Anterior cingulate cortex (tissue), 58 donors: ENCODE measurements at places on chromosomes 11 and 22.

DNA sequence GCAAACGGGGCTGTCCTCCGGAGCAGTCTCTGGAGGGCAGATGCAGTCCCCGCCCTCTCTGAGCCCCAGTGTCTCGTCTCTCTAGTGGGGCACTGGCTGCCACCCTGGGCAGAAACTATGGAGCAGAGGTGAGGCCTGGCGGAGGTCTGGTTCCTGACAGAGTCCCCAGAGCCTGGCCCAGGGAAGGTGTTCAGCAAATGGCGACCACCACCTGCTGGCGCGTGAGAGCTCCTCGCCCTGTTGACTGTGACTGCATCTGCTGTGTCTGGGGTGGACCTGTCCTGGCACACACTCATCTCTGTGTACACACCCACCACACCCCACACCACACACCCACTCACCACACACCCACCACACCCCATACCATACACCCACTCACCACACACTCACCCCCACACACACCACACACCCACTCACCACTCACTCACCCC lies 18.3 kb upstream of the TTLL12 start:
- DNase-seq, result no peak

DNA sequence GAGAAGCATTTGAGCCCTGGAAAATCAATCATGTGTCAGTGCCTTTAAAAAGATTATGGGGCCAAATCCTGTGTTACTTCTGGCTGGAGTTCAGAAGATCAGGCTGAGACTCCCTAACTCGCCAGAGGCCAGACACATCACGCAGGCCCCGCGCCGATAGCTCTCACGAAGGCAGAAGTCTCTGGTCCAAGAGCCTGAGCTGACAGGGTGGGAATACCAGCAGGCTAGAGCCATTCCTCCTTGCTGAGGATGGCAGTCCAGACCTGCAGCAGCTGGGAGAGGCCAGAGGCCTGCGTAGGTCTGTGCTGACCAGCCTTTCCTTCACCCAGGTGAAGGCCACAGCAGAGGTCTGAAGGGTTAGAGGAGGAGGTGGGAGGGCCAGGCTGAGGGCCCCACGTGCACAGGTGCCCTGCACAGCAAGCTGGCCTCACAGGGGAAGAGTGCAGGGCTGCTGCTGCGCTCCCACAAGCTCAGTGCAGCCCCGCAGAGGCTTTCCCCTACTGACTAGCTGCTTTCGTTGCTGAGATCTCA lies 52.9 kb downstream of the ST14 start:
- no peak for DNase-seq

DNA sequence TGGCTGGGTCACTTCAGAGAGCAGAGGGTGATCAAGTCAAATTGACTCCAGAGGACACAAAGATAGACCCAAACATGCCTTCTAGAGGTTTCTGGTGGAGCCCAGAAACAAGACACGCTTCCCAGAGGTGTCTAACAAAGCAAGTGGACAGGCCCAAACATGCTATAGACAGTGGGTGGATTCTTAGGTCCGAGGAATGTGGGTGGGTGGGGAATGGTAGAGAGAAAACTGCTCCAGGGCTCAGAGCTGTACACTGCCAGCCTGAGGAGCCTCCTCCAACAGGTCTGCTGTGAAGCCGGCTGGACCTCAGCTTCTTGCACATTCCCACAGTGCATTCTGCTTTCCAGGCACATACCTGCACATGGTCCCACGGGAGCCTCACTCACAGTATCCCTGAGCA lies 116.8 kb upstream of the NECTIN1 start:
- no peak for DNase-seq

GRCh38 chr11:67486481-67487195 lies 3.8 kb downstream of the AIP start:
- no peak for DNase-seq

- DNase-seq, result no peak
These were observed 48.1 kb upstream of the EIF3D start for GRCh38 chr22:36577019-36577418.

DNA sequence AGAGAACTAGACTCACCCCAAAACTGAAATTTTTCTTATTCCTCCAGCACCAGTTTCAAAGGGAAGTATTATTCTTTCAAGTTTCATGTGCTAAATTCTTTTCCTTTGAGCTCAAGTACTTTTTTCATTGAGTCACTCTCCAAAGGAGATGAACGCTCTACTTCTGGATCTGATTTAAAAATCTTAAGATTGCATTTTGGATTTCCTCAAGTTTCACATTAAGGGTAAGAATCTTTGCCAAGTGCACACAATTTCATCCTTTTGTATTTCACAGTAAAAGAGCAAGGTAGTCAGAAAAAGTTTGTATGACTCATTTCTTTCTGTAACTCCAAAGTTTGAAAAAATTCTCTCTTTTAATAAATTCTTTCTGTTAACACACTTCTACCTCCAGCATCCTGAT lies 435.5 kb downstream of the RAB38 start:
- no peak for DNase-seq

- DNase-seq, result no peak
These were observed 57.8 kb upstream of the ALDH3B2 start for GRCh38 chr11:67732045-67732787.

DNA sequence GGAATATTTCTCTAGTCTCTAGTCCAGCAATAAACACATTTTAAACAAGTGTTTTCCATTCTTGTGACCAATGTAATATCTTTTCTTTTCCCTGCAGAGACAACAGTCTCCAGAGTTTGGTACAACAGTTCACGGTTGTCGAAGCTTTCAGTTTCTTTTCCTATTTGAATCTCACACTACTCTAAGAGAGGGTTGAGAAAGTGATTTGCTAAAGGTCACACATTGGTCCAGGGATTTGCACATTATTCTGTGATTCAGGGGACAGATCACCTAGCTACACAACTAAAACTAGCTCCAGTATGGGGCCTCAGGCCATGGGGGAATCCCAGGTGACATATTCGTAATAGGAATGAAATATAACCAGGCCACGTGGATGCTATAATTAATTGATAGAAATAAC lies 132.5 kb downstream of the HIPK3 start:
- DNase-seq, result no peak

DNA sequence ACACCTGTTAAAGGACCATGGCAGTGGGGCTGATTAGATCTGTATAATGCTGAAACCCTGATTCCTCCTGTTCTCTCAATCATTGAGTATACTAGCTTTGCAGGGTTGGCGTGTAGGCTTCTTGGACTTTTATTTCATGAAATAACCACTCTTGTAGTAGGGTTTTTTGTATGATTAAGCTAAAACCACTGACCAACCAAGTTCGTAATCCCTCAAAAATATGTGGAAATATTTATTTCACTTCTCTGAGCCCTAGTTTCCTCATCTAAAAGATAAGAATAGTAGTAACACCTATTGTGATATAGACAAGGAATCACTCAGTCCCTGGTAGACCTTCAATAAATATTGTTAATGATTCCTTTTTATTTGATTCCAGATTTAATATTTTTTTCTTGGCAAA lies 4.2 kb downstream of the API5 start:
- no peak for DNase-seq

DNA sequence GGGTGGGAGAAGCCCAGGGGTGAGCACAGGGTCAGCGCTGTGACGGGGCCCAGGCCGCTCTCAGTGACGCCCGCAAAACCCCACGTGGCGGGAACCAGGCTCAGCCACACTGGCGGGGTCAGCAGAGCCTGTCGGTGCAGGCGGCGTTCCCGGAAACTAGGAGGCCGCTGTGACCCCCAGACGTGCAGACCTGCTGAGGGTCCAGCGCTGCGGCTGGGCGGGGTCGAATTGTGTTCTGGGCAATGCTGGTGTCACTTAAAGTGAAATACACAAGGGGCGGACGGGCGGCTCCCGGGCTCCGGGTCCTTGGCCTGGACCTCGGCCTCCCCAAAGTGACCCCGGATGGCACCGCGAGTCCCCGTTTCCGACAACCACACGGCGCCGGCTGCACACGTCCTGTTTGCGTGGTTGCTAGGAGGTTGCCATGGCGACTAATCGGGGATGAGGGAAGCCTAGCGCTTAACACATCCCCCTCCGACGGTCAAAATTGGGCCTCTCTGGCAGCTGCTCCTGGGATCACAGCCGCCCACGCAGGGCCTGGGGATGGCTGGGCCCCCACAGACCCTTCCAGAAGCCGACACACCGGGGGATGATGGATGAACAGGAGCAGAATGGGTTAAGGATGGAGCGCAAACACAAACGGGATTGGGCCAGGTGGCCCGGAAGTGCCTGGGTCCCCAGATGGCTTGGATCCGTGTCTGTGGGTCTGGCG lies 81.7 kb upstream of the PRR5 start:
- DNase-seq, result no peak

- no peak for DNase-seq
These were observed 98.2 kb downstream of the MYO18B start for GRCh38 chr22:25840167-25840566.

DNA sequence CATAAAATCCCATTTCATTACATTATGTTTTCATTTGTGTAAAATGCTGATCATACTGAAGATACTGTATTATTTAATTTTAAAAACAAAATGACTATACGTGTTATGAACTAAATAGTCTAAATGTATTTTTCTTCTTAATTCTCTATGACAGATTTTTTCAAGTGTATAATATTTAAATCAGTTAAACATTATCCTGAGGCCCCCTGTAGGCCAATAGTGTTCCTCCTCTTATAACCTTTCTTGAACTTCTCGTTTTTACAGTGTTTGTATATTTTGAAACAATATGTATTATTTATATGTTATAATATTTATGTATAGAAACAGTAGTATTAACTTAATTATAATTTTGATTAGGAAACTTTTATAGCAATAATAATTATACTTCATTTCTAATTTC lies 151.1 kb upstream of the CHORDC1 start:
- no peak for DNase-seq

DNA sequence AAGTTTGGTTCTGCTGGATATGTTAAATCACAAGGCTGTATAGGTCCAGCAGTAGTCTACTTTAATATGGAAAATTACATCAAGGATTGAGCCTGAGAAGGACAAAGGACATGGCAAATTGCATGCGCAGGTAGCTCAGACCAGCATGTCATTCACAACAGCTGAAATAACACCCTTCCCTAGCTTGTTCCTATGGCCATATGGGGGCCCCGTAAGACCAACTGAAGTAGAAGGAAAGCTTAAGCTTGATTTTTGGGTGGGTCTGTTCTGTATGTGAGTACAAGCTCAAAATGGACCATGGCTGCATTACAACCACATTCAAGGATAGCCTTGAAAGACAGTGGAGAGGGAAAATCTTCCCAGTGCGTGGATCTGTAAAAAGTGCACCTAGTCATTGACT lies 20.6 kb upstream of the PDE3B start:
- no peak for DNase-seq

- DNase-seq, result no peak
These were observed 15.3 kb downstream of the TRIM44 start for GRCh38 chr11:35677904-35678303.

- DNase-seq, result no peak
These were observed 8.0 kb downstream of the CSDC2 start for GRCh38 chr22:41568811-41569210.

DNA sequence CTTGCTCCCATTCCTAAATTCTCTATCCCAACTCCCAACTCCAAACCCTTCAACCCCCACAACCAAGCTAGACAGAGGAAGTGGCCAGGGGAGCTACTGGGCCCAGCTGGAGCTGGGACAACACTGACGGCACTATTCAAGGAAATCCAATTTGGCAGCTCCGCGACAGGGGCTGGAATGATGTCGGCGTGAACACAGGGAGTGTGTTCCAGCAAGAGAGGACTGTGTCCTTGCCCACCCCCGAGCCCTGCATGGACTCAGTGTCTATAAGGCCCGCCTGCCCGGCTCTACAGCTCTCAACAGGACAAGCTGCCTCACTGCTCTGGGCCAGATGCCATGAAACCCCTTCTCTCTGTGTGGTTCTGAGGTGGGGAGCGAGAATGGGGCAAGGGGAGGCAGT lies 11.3 kb downstream of the PCSK7 start:
- peak; percentile 60 for DNase-seq

GRCh38 chr11:128462922-128463321 lies 124.4 kb downstream of the ETS1 start:
- no peak for DNase-seq

GRCh38 chr11:77400775-77401449 lies 73.0 kb downstream of the PAK1 start:
- DNase-seq, result no peak

DNA sequence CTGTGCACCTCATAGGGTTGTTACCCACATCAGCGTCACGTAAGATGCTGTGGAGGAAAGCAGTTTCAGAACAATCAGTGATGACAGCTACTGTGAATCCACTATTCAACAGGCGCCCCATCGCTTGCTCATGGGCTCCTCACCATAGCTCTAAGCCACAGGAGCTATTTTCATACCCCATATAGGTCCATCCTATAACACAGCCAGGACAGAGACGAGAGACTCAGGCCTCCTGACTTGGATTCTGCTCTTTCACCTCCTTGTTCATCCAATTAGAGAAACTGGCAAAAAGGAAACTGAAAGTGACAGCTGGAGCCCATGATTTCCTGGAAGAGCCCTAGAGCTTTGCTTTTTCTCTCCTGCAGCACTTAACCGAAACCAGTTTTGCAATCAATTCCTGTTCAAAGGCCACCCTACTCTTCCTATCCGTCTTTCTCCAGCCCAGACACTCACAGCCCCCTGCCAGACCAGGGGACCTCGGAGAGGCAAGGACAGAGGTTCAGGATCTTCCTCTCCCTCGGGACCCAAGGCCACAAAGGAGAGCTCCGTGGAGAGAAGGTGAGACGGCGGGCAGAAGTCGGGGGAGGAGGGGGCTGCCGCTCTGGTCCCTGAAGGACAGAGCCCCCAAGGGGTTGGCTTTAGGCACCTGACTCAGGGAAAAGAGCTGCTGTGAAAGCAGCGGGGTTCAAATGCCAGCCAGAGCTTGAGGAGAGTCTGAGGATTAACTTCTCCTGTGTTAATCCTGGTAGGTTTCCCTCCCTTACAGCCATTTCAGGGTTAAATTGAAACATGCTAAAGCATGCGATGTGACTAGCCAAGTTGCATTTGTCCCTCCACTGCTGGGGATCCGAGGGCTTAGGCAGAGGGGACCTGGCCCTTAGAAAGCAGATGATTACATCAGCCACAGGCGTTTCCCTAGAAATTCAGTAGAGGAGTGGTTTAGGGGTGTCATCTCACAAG lies at the start of gene APOL6:
Gene APOL6, plus strand, starts transcription at position 381 of the 960 bp plus-strand sequence. CDS start 7,980 bp downstream, outside the sequence.
- no peak for DNase-seq

GRCh38 chr11:132528181-132528580 lies 1004.1 kb downstream of the OPCML start:
- DNase-seq, result no peak

GRCh38 chr22:27386186-27386585 lies 415.4 kb downstream of the MN1 start:
- no peak for DNase-seq

- DNase-seq, result no peak
These were observed 33.1 kb downstream of the MTMR3 start for GRCh38 chr22:29916007-29916544.

- no peak for DNase-seq
These were observed 40.3 kb upstream of the TTLL12 start for GRCh38 chr22:43227239-43227630.

GRCh38 chr11:83249445-83249844 lies 36.7 kb downstream of the CCDC90B start:
- no peak for DNase-seq

GRCh38 chr22:26821854-26822253 lies 164.5 kb downstream of the MIAT start:
- DNase-seq, result no peak
